Thyroid gland (tissue), 4 donors: ENCODE measurements at places on chromosomes 12 and 14.
A peak's percentile ranks its signal among the peaks of the same experiment; 100 is the strongest.

DNA sequence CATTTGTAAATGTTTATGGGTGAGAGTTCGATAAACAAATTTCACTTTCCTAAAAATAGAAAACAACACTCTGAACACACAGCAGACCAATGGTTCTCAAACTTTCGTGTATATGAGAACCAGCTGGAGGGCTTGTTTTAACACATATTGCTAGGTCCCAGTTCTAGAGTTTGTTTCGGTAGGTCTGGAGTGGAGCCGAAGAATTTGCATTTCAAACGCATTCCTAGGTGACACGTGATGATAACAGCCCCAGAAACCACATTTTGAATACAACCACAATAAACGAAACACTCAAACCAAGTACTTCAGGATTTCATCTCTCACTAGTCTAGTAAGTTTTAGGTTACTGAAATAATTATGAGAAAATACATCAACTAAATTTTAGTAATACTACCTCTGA is 17.1 kb downstream of the SEC23A start:
- no peak for DNase-seq

GRCh38 chr12:65720136-65721130 is 103.8 kb upstream of the HMGA2 start:
- no peak for DNase-seq

DNA sequence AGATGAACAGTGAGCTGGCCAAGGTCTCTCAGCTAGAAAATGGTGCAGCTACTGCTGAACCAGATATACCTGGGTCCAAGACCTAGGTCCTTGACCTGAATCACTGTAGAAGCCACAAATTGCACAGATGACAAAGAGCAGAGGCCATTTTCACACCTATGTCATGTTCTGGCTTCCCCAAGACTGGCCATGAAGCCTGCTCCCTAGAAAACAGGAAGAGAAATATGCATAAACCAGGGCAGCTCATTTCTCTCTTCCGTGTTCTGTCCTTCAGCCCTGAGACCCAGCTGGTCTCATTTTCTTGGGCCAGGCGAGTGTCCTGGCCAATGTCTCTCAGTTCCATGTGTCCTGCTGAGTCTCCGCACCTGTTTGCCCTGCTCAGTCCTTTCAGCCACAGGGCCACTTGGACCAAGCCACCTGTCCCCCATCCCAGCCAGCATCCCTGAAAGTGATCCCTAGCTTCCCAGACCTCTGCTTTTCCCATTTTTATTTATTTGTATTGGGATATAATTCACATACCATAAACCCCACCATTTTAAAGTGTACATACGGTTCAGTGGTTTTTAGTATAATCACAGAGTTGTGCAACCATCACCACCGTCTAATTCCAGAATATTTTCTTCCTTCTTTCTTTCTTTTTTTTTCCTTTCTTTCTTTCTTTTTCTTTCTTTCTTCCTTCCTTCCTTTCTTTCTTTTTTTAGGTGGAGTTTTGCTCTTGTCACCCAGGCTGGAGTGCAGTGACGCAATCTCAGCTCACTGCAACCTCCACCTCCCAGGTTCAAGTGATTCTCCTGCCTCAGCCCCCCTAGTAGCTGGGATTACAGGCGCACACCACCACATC is 27.0 kb downstream of the P2RX7 start:
- DNase-seq, result no peak

DNA sequence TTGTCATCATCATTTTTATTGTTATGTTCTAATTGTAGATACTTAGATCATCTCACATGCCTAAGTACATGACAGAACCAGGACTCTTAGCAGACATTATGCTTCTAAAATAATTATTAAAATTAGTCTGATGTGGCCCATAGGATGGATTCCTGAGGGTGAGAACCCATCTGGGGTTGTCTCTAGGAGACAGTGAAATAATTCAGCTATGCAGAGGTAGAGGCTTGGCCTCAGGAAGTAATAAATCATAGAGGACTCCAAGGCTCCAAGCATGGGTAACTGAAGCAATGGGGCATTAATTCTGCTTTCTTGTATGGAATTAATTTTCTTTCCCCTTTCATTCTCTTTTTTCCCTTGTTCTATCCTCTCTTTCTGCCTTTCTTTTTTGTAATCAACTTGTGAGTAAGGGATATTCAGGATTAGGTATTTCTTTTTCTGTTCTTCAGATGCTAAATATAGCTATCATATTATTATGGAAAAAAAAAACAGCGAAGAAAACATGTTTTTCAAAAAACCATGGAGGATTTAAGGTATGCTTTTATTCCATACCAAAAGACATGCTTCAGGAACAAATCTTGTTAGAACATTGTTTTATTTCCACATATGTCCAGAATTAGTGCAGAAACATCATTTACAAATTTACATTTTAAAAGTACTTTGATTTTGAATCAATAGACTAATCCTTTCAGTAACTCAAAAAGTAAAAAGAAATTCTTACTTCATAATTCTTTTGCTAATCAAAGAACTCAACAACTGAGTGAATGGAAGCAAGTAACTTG is 263.2 kb downstream of the TRHDE start:
- no peak for DNase-seq

- DNase-seq, result no peak
Observed at GRCh38 chr12:60977966-60978365, 1282.2 kb upstream of the USP15 start.

GRCh38 chr12:20963762-20964161 is 153.3 kb downstream of the SLCO1B3 start:
- DNase-seq, result no peak

DNA sequence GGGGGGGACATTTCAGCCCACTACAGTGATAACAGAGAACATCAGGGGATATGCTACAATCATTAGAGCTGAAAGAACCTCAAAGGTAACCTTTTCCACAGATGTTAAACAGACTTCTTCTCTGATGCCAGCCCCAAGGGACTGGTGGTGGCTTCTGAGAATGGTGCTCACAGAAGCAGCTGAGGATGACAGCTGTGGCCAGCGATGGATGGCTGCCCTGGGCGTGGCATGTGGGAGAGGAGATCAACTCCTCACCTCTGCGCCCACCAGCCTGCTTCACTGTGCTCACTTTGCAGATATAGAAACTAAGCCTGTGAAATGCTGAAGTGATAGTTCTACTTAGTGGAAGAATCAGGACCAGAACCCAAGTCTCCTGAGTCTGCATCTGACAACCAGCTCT is 33.0 kb downstream of the FOXN3 start:
- DNase-seq, result no peak

DNA sequence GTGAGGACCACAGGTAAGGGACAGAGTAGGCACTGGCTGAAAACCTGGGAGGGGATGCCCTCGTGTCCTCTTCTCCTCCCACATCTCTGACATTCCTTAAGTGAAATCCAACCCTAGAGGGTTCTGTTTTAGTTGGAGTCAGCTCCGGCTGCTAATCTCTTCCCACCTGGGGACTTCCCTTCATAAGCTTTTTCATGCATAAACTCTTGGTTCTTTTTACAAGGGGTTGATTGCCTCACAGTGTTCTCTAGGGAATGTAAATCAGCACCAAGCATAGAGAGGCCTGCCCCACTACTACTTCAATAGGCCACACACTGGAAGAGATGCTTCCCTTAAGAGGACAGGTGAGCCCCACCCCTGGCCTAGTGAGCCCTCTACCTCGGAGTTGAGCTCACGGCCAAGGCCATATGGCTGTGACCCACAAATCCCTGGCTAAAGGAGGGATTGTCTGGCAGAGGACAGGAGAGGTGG is 3.2 kb upstream of the SYNDIG1L start:
- DNase-seq, result no peak

GRCh38 chr14:49966304-49966809 is 73.5 kb downstream of the ARF6 start:
- no peak for DNase-seq

GRCh38 chr12:98646294-98647090 is 1.4 kb downstream of the APAF1 start:
- DNase-seq, result no peak

DNA sequence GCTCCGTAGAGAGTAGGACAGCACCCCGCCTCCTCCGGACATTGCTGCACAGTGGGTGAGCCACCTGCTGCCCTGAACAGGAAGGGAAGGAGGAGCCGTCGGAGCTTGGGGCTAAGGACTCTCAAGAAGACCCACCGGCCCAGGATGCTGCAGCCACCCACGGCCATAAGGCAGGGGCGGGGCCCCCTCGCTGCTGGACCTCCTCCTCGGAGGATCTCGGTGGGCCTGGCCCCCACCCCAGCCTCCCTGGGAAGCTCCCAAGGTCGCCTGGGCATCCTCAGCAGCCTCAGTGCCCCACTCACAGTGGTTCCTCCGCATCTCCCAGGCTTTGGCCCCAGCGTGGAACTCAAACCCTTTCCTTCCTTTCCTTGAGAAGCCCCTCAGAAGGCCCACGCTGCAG is 68.6 kb upstream of the DIO3 start:
- no peak for DNase-seq

- no peak for DNase-seq
Observed at GRCh38 chr12:125518074-125518473, 452.8 kb downstream of the AACS start.

- DNase-seq, result peak; percentile 41
Observed at GRCh38 chr14:99524091-99524661, 43.0 kb downstream of the CCNK start.

- DNase-seq, result no peak
Observed at GRCh38 chr14:76836029-76836630, 9.9 kb downstream of the LRRC74A start.

DNA sequence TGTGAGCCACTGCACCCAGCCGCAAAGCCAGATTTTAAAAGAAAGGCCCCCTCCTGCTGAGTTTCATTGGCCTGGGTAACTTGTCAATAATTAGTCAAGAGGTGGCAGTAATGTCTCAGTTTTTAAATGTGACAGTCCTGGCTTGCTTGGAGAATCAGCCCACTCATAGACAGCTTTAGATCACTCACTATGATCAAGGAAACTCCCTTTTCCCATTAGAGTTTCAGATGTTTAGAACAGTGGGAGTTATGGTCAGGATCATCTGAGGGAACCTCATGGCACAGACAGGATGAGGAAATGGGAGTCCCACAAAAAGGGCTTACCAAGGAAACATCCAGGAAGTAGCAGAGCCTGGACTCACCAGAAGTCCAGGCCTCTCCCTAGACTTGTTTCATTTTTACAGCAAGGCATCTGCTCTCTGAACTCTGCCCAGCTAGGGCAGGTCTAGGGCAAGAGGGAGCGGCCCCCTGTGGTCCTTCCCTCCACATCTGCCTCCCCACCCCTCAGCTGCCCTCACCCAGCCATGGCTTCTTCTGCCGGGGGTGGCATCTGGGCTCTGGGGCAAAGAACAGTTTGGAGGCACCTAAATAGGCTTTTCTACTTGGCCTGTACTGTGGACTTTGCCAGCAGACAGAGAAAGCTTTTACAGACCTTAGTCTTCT is 11.2 kb downstream of the BCL2L14 start:
- no peak for DNase-seq

GRCh38 chr14:78335531-78335930 is 165.4 kb downstream of the NRXN3 start:
- DNase-seq, result no peak

- no peak for DNase-seq
Observed at GRCh38 chr12:31322801-31323207, 3.1 kb downstream of the SINHCAF start.

- DNase-seq, result no peak
Observed at GRCh38 chr14:49408187-49408933, 177.8 kb downstream of the RPS29 start.

DNA sequence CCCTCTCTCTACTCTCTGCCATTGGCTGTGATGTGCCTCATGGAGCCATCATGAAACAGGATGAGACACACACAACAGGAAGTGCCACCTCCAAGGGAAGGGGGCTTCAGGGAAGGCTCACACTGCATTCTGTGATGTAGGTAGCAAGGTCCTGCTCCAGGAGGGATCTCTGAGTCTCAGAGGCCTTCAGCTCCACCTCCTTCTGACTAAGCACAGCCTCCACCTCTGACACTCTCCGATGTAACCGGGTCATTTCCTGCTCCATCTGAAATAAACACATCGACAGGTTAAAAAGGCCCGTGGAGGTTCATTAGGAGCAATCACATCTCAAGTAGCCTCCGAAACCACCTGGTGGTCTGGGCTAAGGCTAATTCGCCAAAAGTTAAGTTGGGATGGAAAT is 93.3 kb downstream of the CIT start:
- no peak for DNase-seq

DNA sequence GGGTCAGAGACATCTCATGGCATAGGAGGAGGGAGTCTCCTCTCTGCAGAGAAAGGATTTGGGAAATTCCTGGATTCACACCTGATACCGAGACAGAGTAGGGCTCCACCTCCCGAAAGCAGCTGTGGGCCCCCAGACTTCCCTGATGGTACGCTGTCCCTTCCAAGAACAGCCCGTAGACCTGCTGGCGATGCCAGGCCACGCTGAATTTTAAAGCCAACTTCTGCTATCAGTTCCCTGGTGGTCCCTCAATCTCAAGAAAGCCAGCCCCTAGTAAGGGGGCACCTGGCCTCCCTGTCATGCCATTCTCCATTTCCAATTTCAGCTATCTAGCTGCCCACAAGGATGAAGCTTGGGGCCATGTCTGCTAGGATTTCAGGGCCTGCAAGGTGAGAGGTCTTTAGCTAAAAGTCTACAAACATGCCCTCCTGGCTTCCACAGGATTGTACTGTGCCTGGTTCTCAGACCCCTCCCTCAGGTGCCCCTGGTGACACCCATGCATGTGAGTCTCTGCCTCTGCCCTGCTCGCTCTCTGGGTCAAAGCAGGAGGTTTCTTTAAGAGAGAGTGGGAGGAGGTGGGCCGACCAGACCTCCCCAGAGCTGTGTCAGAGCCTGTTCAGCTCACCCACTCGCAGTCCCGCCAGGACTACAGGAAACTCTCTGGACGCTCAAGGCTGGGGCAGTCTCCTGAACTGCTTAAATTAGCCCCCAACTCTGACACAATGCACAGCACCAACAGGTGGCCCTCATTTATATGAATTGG is 30.5 kb downstream of the ANO2 start:
- no peak for DNase-seq

DNA sequence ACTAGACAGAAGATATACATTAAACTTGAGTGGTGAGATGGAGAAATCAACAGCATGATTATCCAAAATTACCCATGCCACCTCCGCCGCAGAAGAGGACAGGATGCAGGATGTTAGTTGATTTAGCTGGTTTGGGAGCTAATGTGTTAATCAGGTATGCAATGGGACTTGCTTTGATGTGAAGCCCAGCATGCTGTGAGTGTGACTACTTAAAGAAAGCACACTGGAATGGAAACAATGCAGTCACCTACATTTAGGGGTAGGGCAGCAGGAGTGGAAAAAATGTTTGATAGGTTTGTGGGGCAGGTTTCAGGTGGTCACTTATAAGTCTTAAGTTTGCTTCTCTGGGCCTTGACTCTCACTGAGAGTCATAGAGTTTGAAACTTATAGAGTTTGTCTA is 170.0 kb upstream of the DAAM1 start:
- no peak for DNase-seq

DNA sequence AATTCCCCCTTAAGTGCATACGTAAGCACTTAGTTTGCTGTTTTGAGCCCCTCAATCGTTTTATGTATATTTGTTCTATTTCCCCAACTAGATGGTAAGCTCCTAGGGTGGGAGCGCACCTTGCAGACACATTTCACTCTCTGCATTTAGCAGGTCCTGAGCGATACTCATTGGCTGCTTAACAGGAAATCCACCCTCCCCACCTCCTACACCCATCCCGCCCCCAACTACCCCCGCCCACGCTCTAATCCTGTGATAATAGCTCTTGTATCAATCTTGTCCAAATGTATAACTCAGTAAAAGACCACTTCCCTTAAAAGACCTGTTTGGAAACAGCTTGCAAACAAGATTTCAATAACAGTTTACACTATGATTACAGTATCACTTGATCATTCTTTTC is 8.1 kb downstream of the LPAR5 start:
- DNase-seq, result no peak

- no peak for DNase-seq
Observed at GRCh38 chr14:61761557-61761956, 663 bp upstream of the SNAPC1 start.
